ENCODE measurements at places on chromosomes 5 and 9.
A peak's percentile ranks its signal among the peaks of the same experiment; 100 is the strongest.

DNA sequence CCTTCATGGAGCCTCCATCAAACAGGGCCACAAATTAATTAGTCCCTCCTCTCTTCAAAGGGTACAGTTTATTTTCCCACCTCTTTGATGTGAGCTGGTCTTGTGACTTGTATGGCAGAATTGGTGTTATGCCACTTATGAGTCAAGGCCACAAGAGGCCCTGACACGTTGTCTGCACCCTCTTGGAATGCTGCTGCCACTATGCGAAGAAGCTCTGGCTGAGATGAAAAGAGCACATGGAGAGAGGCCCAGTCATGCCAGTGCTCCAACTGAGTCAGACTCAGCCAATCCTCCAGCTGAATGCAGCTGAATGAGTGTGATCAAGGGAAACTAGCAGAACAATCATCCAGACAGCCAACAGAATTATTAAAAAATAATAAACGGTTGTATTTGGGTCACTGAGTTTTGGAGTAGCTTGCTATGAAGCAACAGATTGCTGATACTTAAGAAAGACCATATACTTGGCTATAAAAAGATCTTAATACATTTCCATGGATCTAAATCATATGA, 128.3 kb downstream of the MARCHF11 start:
- no peak for DNase-seq

DNA sequence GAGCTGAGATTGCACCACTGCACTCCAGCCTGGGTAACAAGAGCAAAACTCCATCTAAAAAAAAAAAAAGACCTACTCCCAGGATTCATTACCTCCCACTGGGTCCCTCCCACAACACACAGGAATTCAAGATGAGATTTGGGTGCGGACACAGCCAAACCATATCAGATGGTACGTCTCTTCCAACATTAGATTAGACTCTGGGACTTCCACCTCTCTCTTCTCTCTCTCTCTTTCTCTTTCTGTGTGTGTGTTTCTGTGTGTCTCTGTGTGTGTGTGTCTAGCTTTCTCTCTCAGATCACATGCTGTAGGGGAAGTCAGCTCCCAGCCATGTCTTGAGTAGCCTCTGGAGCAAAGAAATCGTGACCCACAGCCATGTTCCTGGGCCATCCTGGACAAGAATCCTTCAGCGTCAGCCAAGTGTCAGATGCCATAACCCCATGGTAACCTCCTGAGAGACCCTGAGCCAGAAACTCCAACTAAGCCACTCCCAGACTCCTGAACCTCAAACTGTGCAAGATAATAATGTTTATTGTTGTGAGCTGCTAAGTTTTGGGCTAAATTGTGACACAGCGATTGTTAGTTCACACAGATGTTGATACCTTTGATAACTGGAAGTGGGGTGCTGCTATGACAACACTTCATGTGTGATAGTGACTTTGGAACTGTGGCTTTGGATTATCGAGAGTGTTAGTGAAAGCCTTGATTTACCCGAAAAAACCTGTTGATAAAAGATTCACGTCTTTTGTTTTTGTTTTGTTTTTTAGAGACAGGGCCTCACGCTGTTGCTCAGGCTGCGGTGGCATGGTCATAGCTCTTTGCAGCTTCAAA, 4.1 kb upstream of the CMBL start:
- no peak for DNase-seq

DNA sequence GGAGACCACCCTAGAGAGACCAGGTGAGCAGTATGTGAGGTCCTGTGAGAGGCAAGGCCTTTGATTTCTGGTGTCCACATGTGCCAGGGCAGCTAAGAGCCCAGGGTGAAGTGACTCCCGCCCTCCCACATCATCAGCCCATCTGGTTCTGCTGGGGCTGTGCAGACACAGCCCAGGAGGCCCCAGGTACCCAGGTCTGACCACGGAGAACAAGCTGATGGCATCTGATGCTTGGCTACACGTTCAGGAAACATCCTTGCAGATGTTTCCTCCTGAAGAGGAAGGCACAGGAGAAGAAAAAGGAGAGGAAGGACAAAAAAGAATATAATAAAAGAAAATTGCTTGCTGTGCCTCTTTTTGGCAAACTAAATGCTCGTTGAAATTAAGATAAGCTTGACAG, 225.8 kb downstream of the PAX5 start:
- DNase-seq = no peak

DNA sequence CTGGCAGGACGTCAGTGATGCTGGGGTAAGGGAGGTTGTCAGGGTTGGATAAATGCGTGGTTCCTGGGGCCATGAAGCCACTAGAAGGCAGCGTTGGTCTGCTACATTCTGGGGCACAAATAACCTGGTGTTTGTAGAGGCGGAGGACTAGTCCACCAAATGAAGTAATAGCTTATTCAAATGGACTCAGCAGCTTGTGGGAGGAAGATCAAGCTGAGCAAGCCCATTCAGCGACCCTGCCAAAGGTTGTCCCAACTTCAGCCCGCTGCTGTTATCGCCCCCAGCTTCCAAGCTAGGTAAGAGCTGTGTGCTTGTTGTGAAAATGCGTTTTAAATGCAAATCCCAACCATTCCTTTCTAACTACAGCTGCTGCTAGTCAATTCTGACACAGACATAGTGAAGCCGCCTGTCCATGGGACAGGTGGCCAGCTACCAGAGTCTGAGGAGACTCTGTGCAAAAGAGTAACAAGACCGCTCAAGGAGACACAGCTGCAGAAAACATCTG, 7.6 kb upstream of the FAM240B start:
- peak; percentile 20 for DNase-seq

- DNase-seq = no peak
Observed at GRCh38 chr5:39479537-39479936, 54.8 kb upstream of the DAB2 start.

GRCh38 chr9:27538647-27539046, 9.0 kb upstream of the MOB3B start:
- DNase-seq = no peak

GRCh38 chr9:21728781-21729180, 73.7 kb upstream of the MTAP start:
- DNase-seq = no peak

- no peak for DNase-seq
Observed at GRCh38 chr5:10874541-10874940, 113.5 kb upstream of the DAP start.

DNA sequence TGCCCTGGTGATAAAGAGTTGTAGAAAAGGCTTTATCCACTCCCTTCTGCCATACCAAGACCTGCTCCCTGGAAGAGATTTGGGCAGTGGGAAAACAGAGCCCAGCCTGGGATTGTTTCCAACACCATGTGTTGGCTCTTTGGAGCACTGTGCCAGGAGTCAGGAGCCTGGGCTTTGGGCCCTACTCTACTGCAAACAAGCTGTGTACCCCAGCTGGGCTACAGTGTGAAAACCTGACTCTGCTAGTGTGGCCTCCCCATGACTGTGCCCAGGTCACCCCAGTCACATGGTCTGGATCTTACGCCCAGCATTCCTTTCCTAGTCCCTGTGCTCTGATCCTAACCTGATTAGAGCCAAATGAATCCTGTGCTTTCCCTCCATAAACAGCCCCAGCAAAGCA, 39.3 kb upstream of the SHB start:
- no peak for DNase-seq

DNA sequence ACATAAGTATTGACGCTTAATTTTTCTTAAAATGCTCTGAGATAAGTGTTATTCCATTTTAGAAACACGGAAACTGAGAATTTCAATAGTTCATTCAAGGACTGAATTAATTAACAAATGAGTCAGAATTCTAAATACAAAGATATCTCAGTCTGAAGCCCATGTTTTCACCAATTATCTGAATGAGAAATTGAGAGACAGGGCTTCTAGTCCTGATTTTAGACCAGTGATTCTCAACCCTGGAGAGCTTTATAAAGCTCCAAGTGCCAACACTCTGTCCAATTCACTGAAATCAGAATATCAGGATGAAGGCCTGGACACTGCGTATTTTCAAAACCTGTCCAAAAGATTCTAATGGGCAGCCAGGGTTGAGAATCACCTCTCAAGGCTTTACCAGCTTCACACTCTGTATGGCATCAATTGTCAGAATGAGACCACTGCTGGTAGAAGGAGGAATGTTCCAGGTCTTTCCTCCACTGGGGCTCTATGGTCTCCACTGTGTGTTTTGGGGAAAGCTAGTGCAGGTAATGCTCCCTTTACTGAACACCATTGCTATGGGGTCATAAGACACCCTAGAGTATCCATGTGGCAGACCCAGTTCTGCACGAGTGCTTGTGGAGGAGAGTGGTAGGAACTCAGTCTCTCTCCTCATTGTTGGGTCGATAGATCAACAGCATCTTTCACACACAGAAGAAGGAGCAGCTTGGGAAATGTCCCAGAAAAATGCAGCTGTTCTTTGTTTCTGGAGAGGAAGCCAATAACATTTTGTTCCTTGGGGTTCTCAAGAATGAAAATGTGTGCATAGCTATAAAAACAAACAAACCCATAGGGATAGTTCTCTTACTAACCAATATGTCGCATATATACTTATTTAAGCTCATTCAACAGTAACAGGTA, 99.7 kb upstream of the OSMR start:
- no peak for DNase-seq

DNA sequence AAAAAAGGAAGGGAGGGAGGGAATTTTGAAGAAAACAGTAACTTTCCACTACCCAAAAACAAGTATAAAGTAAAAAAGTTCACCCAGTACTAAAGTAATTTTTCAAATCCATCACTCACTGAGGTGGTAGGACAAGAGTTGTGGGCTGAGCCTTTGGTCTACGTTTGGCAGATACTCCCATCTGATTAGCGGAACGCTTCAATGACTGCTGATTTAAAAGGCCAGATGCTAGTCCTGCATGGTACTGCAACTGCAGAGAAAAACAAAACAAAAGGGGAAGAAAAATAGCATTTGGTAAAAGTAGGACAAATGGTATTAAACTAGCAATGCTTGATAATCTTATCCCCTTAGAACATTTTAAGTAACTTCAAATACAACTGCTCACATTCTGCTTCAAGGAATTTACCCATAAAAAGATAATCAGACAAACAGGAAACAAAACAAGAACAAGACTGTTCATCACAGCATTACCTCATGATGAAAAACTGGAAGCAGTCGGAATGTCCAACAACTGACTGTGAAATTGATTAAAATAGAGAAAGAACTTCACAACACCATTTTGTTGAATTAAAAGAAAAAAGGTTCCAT, 65.4 kb downstream of the MED27 start:
- DNase-seq = no peak

DNA sequence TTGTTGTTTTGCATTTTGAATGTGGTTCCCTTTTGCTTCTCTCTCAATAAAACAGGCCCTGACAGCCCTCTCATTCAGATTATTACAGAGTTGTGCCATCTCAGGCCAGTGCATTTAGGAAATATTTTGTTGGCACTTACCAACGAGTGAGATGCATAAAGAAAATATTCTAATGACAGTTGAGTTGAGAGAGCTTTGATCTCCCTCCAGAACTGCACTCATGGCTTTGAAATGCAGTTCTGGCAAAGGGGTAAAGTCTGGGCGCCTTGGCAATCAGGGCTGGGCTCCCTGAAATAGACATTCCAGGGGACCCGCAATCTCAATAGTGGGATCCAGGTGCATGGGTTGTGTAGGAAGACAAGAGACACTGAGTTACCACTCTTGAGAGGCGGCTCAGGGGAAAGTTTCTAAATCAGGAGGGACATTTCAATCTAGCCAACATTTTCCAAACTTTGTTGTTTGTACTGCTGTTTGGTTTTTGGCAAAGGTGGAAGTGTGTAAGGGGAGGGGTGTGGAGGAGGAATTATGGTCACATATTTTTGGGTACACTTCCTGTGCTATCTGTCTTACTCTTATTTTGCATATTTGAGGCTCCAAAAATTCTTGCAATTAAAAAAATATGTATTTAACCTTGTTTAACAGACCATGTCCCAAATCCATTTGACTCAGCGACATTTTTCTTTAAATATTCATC, 48.8 kb downstream of the PAPPA start:
- DNase-seq = no peak

GRCh38 chr5:143262393-143263174, 140.9 kb downstream of the NR3C1 start:
- DNase-seq = peak; percentile 24

DNA sequence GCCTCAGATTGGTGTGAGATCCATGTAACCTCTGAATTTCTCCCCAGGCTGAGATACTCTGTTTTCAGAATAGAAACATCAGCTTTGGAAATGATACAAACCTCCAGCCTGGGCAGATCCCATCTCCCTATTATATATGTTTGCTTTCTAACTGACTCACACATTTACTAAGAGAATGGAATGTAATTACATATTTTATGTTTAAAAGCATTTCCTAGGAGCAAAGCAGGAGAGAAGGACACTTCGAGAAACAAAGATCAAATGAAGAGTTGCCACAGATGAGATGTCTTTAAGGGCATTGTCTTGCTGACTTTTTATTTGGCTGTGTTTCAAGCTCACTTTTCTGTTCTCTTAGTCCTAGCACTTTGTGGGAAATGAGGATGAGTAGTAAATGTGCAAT, 96.3 kb downstream of the CDH18 start:
- DNase-seq = no peak

DNA sequence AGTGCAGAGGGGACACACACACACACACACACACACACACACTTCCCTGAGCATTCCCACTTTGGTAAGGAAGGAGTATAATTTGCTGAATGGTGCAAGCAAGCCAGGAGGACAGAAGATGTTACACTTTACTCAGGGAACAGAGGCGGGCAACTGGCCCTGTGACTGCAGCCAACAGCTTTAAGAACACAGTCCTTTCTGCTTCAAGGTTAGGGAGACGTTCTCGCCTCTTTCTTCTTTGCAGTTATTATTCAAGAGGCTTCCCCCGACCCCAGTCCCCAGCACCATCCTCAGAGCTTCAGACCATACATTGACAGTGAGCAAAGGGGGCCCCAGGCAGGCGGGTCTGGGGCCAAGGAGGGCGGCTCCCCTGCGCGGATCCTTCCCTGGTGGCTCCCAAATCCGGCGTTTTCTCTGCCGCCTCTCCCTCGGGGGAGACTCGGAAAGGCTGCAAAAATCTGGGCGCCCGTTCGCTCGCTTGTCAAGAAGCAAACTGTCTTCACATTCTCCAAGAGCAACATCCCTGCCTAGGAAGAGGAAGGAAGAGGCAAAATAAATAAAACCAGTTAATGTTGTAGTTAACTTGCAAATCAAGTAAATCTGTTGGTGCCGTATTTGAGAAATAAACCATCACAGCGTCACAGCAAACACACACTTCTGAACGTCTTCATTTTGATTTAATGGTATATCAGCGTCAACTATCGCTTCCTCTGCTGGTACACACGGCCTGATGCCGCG, 3.8 kb upstream of the LHX2 start:
- no peak for DNase-seq

GRCh38 chr5:68268101-68268851, 52.7 kb downstream of the PIK3R1 start:
- no peak for DNase-seq

GRCh38 chr5:144276034-144276822, 105.6 kb downstream of the KCTD16 start:
- no peak for DNase-seq

DNA sequence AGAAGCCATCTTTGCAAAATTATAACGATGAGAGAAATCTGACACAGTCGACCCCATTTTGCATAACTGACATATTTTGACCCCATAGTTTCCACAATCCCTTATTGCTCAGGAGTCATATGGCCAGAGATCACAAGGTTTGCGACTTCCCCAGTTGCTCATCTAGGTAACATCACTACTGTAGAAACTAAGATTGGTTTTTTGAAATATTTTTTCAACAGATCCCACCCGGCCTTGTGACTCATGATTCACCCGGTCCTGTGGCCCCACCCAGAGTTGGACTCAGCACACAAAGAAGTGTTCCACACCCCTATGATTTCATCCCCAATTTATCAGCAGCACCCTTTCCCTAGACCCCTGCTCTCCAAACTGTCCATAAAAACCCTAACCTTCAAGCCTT, 50.2 kb downstream of the TIMD4 start:
- no peak for DNase-seq

All from pulmonary artery endothelial cell (primary cell).